Kidney (tissue), 22 donors: ENCODE measurements at places on chromosomes 1 and 21. TPM values are rescaled to one million over a fixed set of nuclear protein-coding genes. Genes with fewer than 3 reads are reported as not detected.

DNA sequence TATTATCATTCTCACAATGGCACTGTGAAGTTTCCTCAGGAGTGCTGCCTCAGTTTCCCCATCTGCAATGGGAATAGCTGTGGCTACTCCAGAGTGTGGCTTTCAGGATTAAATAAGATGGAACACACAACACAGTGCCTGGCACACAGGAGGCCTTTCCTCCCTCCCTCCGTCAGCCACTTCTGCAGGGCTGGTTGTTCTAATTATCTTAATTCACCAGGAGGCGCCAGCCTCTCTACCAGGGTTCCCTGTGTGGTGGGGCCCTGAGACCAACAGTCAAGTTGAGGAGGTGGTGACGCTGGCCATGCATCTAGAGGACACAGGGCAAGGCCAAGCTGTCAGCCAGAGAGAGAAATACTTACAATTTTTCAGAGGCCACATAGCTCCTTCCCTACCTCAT lies 6.3 kb upstream of the FOXO6 start:
- no peak for DNase-seq

ETV3L gene
- total RNA-seq: not detected

TNFRSF4 gene
- total RNA-seq: 5.1 TPM

FCER1G gene
- 43.4 TPM for total RNA-seq

RAB13 gene
- total RNA-seq: 142 TPM

GRCh38 chr1:16903054-16903453 lies 7.3 kb downstream of the RNU1-2 start:
- no peak for DNase-seq

TAF5L gene
- 19.6 TPM for total RNA-seq

DNA sequence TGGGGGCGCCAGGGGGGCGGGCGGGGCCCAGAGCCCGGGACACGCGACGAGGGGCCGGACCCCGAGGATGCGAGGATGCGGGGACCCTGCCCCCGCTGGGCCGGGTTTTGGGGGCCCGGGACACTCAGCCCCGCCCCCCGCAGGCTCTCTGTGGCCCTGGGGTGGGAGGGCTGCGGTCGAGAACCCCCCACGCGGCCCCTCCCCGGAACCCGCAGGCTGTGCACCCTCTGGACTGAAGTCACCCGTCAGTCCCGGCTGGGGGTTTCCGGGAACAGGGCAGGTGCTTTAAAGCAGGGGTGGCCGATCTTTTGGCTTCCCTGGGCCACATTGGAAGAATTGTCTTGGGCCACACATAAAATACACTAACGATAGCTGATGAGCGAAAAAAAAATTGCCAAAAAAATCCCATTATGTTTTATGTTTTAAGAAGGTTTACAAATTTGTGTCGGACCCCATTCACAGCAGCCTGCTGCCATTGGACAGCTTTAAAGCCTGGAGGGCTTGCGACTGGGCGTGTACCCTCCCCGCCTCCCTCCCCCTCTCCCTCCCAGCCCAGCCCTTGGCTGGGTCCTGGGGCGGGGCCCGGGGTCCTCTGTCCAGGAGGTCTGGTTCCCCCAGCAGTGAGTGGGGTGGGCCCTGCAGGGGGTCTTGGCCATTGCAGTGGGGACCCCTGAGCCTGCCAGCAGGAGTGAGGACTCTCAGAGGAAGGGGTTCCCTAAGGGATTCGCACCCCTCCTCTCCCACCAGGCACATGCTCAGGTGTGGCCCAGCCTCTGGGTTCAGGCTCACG lies 21.6 kb upstream of the C1orf159 start:
- no peak for DNase-seq

- no peak for DNase-seq
Observed at GRCh38 chr21:27953340-27954045, 986.6 kb upstream of the ADAMTS5 start.

VSIG8 gene
- total RNA-seq: not detected

RGSL1 gene
- total RNA-seq: not detected

DNA sequence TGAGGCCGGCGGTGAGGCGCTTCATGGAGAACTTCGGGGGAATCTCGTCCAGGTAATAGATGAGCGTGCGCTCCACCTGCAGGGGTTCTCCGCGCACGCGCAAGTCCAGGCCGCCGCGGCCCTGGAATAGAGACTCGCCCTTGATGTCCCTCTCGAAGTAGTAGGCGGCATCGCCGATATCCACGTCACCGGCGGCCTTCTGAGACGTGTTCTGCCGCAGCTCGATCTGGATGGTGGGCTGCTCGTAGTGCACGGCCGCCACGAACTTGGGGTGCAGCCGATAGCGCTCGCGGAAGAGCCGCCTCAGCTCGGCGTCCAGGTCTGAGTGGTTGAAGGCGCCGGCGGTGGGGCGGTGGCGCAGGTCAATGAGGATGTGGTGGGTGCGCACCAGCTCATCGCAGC lies 726 bp downstream of the TACSTD2 start:
- DNase-seq: peak; percentile 55

PGBD5 gene
- total RNA-seq: 3.7 TPM

DNA sequence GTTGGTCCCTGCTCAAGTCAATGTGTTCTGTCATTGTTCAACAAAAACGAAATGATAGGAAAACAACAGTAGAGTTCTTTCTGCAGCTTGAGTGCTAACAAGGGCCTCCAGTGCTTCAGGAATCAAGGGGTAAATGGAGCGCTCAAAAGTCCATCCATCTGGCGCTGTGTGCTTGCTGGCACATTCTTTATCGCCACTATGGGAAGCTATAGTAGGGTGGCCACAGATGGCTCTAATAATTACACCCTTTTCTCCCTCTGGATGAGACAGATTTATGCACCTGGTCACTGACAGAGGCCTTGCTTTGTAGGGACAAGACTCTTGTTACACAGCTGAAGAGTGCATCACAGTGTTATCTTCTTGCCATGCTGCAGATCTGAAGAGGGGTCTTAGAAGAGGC lies 136.0 kb downstream of the GDAP2 start:
- DNase-seq: no peak

- DNase-seq: no peak
Observed at GRCh38 chr1:159783724-159784123, 3.0 kb downstream of the DUSP23 start.

DNA sequence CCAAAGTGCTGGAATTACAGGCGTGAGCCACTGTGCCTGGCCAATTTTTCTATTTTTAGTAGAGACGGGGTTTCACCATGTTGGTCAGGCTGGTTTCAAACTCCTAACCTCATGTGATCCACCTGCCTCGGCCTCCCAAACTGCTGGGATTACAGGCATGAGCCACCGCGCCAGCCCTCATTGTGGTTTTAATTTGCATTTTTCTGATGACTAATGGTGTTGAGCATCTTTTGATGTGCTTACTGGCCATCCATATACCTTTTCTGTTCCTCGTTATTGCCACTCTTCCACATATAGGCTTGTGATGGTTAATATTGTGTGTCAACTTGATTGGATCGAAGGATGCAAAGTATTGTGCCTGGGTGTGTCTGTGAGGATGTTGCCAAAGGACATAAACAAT lies 17.4 kb upstream of the ENAH start:
- no peak for DNase-seq

- peak; percentile 67 for DNase-seq
Observed at GRCh38 chr1:166069390-166069789, 97.4 kb downstream of the FAM78B start.

- DNase-seq: no peak
Observed at GRCh38 chr1:173205146-173206051, 1.7 kb downstream of the TNFSF4 start.

CFAP298 gene
- 46.9 TPM for total RNA-seq

TNFAIP8L2 gene
- total RNA-seq: 6.3 TPM

CSMD2 gene
- total RNA-seq: 0.47 TPM

DNA sequence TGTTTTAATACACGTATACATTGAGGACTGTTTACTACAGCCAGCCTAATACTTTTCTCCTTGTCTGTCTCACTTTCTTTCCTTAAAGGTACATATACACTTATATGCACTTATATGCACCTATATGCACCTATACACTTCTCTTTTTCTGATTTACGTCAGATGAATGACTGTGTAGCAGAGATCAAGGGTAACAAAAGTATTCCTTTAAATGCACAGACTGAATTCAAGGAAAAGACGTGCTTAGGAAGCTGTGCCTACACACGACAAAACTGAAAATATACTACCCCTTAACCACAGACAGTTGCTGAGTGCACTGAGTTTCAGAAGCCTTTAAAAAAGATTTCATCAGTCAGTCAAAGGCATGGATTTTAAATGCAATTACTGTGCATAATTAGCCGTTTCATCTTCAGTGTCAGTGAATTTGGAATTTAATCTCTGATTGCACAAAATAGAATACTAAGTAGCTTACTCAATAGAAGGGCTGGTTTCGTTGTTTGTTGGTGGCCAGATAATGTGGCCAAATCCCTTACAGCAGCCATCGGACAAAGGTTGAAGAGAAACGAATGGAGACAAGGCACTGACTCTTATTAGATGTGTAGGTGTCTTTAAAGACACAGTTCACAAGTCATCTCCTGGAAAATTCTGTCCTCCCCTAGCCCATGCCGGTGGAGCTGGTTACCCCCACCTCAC lies 38.3 kb upstream of the TARBP1 start:
- DNase-seq: no peak
